HL-60 (cell line): ENCODE measurements at places on chromosomes 3 and 15.

- no peak for DNase-seq
Measured at GRCh38 chr15:70870051-70870450, 16.1 kb upstream of the LARP6 start.

GRCh38 chr3:101256511-101256910, 63.9 kb downstream of the IMPG2 start:
- DNase-seq, result no peak

DNA sequence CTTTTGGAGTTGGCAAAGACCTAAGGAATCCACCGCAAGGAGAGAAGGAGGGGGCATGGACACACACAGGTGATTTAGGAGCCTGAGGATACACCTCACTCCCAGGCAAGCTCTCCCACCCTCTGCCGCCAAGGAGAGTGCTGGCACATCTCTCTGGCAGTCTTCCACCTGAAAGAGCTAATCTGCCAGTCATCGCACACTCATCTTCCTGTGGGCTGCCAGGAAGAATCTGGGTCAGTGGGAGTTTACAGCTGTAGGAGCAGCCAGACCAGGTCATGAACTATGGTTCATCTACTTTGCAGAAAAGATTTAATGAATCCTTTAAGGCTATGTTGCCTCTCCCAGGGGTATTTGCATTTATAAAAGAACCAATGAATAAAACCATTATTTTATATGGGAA, 170.6 kb upstream of the TSC22D2 start:
- no peak for DNase-seq

GRCh38 chr3:23830869-23831484, 25.2 kb downstream of the UBE2E1 start:
- no peak for DNase-seq

DNA sequence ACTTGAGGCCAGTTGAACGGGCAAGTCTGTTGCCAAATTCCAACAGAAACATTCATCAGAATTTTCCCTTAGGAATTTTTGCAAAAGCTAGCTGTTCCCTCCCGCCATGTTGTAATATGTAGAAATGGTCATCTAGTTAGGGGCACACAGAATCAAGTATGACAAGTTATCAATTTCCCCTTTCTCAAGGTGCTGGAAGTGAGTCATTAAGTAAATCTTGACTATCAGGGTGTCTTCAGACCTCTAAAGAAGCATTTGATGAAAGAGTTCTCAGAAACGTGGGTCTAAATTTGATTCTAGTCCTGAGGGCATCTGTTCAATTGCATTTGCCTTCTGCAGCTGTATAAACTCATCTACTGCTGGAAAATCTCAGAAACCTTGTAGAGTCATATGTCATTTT, 123.4 kb upstream of the FRMD4B start:
- DNase-seq, result no peak

DNA sequence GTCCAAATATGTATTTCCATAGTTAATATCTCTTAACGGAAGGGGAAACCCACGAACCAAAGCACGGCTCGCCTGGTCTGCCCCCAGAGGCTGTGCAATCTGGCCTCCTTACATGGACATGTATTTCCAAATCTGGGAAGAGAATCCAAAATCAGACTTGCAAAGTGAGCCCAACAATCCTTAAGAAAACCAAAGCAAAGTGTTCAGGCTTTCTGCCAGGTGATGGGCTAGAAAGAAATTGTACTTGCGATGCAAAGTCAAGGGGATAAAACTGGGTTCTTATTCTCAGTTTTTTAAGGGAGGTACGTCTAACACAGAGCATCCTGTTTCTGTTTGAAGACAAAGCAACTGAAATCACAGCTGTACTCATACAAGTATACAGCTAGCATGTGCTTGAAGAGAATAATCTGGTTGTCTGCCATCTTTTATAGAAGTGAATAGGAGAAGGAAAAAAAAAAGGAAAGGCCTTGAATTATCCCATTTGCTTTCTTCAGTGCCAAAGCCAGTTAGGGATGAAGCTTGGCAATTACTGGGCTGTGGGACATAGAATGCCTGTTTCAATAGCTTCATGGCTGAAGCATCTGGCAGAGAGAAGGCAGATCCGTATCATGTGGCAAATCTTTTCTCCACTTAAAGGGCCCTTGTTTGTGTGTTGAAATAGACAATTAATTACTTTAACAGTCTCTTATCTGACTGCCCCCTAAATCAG, 48.4 kb downstream of the LRIG1 start:
- DNase-seq, result no peak

DNA sequence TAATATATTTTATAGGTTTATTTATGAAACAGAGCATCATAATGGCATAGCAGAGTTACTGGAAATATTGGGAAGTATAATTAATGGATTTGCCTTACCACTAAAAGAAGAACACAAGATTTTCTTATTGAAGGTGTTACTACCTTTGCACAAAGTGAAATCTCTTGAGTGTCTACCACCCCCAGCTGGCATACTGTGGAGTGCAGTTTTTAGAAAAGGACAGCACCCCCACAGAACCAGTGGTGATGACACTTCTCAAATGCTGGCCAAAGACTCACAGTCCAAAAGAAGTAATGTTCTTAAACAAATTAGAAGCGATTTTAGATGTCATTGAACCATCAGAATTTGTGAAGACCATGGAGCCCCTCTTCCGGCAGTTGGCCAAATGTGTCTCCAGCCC, 58.1 kb downstream of the DNAH1 start:
- DNase-seq, result no peak

GRCh38 chr3:169965562-169966427, 812 bp upstream of the SEC62 start:
- DNase-seq, result no peak

- no peak for DNase-seq
Measured at GRCh38 chr3:25555695-25556437, 108.8 kb downstream of the TOP2B start.

GRCh38 chr3:191391861-191392808, 61.8 kb upstream of the UTS2B start:
- no peak for DNase-seq
